CD4-positive, alpha-beta T cell treated with Interleukin-1 beta for 1 hour (primary cell): ENCODE measurements at places on chromosomes 2 and 18.

GRCh38 chr18:54268751-54269150, 566 bp upstream of the POLI start:
- DNase-seq = no peak

DNA sequence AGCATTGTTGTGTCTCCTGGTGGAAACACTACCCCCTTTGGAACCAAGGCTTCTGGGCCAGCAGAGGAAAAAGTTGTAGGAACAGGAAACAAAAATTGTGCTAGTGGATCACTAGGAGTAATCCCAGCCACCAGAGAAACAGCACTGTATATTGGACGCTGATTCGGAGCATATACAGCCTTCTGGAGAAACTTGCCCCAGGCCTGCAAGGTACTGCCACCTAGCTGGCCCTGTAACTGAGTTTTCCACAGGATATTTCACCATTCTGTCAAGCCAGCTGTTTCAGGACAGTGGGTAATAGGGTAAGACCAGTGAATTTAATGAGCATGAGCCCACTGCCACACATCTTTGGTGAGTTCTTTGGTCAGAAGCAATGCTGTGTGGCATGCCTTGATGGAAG, 25.1 kb upstream of the EMILIN2 start:
- DNase-seq = no peak

GRCh38 chr2:158120102-158120501, 18.4 kb downstream of the UPP2 start:
- no peak for DNase-seq

DNA sequence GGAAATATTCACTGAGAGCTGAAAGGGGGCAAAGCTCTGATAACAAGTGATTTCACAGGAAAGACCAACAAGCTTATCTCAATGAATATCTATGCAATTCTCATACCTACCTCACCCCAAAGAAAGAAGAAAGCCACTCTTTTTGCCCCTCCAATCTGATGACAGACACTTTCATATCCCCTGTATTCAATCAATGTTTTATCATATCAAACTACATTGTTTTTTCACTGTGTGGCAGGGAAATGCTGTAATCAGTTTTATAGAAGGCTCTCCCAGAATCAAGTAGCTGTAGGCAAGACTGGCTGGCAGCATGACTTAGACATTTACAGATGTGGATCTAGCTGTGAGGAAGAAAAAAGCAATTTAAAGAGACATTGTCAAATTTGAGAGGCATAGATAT, 81.3 kb upstream of the PIK3C3 start:
- no peak for DNase-seq

GRCh38 chr18:26926066-26926675, 60.7 kb upstream of the AQP4 start:
- DNase-seq = no peak

- no peak for DNase-seq
Observed at GRCh38 chr2:19540739-19541525, 182.5 kb upstream of the OSR1 start.

- DNase-seq = no peak
Observed at GRCh38 chr2:237478979-237479378, 8.1 kb upstream of the MLPH start.

DNA sequence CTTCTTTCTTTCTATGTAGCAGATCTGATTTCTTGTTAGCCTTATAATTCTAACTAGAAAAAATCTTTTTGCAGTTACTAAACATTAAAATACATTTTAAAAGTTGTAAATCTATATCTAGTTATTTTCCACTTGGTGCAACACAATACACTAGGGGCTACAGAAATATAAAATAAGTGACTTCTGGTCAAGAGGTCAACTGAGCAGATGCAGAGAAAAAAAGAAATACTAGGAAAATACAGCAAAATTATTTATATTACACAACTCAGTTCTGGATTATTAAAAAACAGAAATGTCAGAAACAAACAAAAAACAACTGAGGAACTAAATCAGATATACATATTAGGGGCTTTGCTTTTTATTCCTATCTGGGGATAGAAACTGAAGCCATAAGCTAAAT, 83.9 kb downstream of the L3MBTL4 start:
- no peak for DNase-seq

- no peak for DNase-seq
Observed at GRCh38 chr2:21118302-21118920, 5.4 kb upstream of the TDRD15 start.

DNA sequence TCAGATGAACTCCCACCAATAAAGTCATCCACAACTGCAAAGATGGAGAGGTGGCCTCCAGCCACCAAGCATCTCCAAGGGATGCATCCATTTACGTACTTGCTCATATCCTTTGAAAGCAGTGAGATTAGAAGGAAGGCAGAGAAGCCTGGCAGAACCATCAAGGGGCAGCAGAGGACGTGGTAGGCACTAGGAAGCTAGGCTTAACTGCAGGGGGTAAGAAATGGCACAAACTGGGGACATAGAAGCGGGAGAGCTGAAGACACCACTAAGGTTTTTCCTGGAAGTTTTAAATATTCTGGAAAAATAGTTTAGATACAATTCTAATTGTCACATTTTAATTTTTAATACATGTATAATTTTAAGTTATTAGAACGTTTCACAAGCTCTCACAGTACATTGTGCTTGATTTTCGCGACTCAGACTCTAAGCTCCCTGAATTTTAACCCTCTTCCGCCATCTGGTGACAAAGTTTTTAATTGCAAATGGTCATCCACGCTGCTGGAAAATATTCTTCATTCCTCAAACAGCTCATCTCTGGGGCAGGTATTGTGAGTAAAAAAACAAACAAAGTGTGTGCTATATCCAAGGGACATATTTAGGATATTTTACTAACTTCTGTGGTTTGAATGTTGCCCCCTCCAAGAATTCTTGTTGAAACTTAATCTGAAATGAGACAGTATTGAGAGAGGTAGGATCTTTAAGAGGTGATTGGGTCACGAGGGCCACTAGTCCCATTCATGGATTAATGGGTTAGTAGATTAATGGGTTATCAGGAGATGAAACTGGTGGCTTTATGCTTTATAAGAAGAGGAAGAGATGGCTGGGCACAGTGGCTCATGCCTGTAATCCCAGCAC, 1.6 kb upstream of the PSTPIP2 start:
- peak; percentile 81 for DNase-seq

DNA sequence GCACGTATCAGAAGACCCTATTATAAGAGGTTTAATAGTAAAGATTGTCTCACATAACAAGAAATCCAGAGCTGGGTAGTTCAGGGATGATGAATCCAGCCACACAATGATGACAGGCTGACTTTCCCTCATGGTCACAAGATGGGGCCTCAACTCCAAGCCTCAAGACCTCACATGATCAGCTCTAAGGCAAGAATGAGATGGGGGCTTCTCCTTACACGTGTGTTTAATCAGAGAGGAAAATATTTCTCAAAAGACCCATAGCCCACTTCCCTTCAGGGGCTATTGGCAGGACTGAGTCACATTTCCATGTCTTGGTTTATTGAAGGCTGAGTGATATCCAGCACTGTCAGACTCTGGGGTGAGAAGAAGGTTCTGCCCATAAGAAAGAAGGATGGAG, 100.2 kb upstream of the FOSL2 start:
- DNase-seq = no peak

DNA sequence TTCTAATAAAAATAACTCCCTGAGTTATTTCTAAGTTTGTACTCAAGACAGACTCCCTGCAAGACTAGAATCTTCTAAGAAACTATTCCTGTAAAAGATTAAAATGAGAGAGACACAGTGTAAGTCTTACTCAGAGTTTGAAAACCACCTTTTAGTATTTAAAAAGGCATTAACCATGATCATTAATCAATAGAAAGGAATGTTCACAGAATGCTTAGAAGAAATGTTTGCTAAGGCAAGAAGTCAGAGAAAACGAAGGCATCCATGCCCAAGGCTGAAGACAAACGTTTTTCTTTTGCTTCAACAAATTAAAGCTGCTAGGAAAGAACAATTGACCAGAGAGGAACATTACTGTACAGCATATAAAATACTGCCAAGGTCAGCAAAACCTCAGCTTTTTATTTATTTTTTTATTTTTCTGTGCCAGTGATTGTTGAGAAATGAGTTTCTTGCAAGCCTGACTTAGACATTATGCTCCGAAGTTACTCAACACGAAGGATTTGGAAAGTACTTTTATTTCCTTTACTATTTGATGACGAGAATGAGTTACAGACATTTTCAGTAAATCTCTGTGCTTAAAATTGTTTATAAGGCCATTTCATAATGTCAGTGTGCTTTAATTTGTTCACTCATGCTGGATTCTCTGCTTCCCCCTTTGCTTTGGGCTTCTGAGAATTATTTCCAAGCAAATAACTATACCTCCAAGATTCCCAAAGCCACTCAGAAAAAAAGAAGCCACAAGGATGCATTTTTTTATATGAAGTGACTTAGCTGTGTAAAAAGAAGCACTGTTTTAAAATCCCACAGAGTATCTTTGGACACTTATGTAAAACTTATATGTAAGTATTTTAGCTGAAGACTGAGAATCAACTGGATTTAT, 20.5 kb downstream of the RND3 start:
- DNase-seq = no peak
